ENCODE measurements at places on chromosomes 11 and 22.

DNA sequence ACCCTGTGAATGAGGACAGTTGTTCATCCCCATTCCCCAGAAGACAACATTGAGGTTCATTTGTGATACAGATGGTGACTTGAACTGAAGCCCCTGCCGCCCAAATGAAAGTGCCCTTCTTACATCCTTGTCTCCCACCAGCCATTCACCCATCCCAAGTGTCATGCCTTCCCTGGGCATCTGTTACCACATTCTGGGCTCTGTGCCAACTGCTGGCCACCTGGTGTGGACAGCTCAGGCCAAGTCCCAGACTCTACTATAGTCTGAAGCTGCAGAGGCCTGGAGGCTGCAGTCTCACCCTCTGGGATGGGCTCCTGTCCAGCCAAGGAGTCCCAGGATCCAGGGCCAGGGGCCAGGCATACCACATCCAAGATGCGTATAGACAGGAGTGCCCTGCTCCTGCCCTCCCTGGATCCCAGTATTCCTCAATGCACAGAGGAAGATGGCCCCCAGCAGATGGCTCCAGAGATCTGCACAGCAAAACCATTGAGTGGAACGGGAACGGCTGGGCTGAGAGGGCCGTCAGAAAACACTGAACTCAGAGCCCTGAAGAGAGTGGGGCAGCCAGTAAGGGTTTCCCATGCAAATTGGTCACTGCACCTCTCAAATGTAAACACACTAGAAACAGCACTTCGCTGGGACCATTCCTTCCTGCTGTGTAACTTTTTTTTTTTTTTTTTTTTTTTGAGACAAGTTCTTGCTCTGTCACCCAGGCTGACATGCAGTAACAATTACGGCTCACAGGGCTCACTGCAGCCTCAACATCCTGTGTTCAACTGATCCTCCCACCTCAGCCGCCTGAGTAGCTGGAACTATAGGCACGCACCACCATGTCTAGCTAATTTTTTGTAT is 22.8 kb downstream of the ARRB1 start:
- peak; percentile 85 for DNase-seq

- DNase-seq = no peak
Observed at GRCh38 chr11:23680488-23681230, 816.2 kb upstream of the LUZP2 start.

GRCh38 chr11:19577976-19578619 is 134.5 kb upstream of the NAV2 start:
- DNase-seq = no peak

GRCh38 chr11:944711-945470 is 19.2 kb downstream of the AP2A2 start:
- DNase-seq = no peak

- no peak for DNase-seq
Observed at GRCh38 chr11:17684550-17684949, 34.8 kb upstream of the MYOD1 start.

DNA sequence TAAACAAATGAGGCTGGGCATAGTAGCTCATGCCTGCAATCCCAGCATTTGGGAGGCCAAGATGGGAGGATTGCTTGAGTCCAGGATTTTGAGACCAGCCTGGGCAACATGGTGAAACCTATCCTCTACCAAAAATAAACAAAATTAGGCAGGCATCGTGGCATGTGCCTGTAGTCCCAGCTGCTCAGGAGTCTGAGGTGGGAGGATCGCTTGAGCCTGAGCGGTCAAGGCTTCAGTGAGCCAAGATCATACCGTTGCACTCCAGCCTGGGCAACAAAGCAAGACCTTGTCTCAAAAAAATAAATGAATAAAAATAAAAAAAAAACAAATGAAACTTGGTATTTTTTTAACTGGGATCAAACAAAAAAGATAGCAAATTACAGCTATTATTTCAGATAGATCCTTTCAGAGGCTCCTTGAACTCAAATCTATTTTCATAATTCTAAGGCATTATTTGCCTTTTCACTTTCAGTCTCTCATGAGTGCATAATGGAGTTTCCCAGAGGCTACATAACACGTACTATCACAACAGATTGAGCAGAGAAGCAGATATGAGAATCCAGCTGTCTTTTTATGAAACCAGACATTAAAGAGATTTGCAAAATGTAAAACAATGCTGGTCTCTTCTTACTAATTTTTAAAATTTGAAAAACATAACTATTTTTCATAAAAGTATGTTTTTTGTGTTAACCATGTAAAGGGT is 23.1 kb downstream of the DDIAS start:
- DNase-seq = no peak

- DNase-seq = peak; percentile 70
Observed at GRCh38 chr11:35907648-35908431, 36.0 kb upstream of the LDLRAD3 start.

DNA sequence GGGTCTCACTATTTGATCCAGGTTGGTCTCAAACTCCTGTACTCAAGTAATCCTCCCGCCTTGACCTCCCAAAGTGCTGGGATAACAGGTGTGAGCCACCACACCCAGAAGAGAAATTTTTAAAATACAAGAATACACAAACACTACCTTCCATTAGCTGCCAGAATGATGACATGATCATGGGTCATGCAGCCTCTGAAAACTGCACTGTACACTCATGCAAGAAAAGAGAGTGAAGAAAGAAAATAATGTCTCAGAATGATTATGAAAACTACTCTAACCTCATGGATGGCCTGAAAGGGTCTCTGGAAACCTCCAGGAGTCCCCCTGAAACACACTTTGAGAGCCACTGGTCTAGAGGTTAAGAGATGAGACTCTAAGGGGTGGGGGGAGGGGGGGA is 18.8 kb downstream of the VPS37C start:
- no peak for DNase-seq

DNA sequence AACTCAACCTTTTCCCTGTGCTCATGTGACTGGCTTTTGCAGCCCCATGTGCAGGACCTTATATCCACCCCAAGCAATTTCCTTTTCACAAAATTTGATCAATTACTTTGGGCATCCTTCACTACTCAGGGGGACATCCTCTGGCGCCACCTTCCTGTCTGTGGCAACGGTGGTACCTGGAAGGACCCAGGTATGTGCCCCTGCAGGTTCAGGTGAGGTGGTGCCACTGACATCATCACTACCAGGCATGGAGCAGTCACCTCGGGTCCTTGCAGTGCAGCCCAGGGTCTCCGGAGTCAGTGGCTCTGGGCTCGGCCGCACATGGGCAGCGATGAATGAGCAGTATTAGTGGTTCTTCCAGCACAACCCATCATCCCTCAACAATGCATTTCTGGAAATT is 37.7 kb upstream of the B3GAT1 start:
- no peak for DNase-seq

DNA sequence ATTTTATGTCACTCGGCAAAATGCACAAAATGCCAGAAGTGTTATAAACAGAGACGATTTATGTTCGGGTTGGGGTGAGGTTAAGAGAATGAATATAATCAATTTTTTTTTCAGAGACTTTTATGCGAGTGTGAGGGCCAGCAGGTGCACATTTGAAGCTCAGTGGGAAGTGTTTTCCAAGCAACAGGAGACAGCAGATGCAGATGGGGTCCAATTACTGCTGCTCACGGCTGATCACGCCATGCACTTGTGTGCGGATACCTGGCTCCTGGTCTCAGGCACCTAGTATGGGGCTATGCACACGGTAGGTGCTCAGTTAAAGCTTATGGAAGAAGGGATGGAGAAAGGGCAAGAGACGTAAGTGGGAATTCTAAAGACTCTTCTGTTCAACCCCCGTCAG is 249.1 kb downstream of the MIAT start:
- no peak for DNase-seq

DNA sequence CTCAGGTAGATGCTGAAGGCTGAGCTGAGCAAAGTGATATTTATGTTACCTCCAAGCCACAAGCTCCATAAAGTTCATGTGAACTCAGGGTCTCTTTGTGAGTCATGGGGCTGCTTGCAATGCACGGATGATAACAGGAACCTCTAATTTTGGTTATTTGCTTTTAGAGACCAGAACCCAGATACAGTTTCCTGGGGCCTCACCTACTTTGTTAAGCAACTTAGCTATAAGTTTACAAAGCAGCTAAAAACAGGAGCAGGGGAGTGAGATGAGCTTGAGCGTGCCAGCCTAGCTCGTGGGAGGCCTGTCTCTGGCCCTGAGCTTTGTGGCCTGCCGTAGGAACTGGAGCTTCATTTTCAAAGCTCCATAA is 29.2 kb downstream of the SREBF2 start:
- peak; percentile 38 for DNase-seq

DNA sequence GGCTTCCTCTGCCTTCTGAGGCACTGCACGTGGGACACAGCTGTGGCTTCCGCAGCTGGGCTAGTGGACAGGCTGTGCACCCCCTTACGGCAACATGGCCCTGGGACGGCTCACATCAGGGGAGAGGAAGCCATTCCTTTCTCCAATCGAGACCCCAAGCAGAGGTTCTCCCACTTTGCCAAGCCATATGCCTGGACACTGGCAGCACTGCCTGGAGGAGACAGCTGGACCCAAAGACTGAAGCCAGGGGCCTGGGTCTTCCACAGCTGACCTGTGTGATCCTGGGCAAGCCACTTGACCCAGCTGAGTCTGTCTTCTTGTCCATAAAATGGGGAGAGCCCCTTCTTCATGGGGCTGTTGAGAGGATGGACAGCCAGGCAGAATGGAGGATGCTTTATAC is 65.4 kb downstream of the SHISAL1 start:
- no peak for DNase-seq

DNA sequence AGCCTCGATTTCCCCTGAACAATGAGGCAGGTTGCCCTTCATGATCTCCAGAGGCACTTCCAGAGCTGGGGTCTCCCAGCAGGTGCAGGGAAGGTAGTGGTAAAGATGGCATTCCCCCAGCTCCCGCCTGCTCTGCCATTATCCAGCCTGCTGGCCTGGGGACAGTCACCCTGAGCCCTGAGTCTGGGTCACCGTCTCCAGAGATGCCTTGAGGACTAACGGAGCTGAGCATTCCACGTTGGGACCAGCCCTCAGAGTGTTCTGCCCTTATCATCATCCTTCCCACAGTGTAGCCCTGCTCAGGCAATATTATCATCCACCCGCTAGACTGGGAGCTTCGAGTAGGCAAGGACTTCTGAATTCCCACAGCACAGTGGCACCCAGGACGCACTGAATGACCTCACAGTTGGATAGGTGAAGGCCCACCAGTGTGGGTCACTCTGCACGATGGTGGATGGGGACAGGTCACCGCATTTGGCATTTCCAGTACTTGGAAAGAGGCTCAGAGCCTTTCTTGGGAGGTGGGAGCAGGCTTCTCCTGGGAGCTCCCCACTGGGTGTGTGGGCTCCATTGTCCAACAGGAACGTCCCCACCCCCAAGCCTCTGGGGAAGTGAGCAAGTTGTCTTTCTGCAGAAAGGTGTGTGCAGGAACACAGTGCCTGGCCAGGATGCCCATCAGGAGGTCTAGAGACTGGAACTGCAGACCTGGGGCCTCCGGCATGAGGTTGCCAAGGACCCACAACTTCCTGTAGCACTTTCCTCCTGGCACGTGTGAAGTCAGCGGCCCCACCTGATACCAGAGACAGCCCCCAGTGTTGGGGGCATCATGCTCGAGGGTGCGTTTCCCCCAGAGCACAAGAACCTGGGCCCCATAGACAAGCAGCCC is 51.4 kb upstream of the WNT7B start:
- DNase-seq = no peak

DNA sequence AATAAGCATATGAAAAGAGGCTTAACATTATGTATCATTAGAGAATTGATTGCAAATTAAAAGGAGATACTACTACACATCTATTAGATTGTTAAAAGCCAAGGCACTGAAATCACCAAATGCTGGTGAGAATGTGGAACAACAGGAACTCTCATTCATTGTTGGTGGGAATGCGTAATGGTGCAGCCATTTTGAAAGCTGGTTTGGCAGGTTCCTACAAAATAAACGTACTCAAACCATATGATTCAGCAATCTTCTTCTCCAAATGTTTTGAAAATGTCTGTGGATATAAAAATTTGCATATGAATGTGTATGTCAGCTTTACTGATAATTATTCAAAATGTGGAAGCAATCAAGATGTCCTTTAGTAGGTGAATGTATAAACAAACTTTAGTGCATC is 176.4 kb upstream of the PLET1 start:
- no peak for DNase-seq

- no peak for DNase-seq
Observed at GRCh38 chr22:19483481-19484244, 3.9 kb downstream of the CDC45 start.

- no peak for DNase-seq
Observed at GRCh38 chr11:115092516-115092915, 411.7 kb downstream of the CADM1 start.

Measured in suppressor macrophage (primary cell).